ENCODE measurements at places on chromosomes 2 and 18.

- DNase-seq, result no peak
Measured at GRCh38 chr2:178025551-178026185, 46.9 kb downstream of the PDE11A start.

- no peak for DNase-seq
Measured at GRCh38 chr2:238747557-238747956, 100.3 kb upstream of the TWIST2 start.

- no peak for DNase-seq
Measured at GRCh38 chr2:196075196-196075595, 6.6 kb upstream of the DNAH7 start.

DNA sequence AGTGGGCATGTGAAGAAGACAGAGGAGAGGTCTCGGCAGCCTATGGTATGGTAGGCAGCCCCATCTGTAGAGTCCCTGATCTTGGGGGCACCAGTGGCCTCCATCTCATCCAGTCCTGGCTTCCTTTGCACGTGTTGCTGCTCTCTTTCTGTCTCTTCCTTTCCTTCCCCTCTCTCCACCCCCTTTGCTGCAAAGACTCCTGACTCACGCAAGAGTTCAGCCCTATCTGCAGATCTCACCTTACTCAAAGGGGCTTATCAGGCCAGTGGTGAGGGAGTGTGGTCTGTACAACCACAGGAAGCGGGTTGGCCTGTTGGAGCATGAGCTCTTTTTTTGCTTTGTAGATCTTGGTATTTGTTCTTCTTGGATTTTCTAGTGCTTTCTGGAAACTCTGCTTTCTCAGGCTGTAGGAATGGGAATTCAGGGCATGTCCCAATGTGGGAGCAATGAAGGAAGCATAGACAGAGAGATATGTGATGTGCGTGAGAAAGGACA lies 14.6 kb upstream of the NT5DC4 start:
- no peak for DNase-seq

DNA sequence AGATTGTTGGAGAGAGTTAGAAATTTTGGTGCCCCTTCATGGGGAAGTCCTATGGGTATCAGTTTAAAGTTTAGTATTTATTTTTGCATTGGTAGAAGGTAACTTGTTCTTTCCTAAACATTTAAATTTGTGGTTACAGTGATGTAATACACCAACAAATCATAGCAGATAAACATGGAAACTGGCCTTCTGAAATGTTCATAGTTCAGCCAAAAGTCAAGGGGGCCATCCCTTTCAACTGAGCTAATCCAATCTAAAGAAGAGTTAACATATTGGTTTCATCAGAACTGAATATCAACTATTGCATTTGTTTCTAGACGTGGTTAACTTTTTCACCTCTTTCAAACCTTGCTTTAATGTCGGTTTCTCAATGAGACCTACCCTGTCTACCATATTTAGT lies 46.3 kb downstream of the PPP1R1C start:
- DNase-seq, result no peak

DNA sequence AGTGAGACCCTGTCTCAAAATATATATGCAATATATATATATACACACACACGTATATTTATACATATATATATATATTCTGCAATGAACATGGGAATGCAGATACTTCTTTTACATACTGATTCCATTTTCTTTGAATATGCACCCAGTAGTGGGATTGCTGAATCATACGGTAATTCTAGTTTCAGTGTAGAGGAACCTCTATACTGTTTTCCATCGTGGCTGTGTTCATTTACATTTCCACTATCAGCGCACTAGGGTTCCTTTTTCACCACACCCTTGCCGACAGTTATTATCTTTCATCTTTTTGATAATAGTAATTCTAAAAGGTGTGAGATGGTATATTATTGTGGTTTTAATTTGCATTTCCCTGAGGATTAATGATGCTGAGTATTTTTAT lies 52.3 kb upstream of the SLC39A10 start:
- DNase-seq, result no peak

DNA sequence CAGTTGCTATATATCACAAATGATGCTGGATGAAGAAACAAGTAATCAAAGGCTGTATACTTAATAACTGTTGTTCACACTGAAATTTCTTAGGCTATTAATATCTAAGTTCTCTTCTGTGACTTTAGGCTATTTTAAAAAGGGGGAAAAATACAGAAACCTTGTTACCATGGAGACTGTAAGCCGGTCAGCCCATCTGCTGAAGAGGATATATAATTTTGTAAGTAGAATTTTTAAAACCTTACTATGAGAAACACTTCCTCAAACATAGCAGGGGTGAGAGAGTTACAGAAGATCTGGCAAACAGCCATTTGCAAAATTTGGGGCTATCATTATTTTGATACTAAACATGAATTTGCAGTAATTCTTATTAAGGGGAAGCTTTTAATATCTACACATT lies 27.8 kb downstream of the CACNB4 start:
- no peak for DNase-seq

DNA sequence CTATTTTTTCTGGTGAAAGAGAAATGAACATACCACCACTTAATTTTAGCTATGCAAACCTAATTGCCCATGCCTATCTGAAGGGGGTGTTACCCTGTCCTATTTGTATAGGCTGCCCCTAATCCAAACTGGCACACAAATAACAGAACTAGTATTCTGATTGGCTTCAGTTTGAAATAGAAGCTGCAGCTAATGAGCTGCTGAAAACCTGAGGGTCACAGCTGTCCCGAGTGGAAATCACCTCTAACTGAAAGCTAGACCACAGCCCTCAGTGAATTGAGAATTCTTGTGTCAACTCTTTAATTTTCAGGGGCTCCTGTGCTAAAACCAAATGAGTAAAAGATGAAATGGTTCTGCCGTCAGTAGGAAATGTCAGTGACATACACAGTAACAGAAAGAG lies 28.7 kb downstream of the CCDC141 start:
- DNase-seq, result no peak

- DNase-seq, result no peak
Measured at GRCh38 chr2:113178891-113179290, 5.1 kb downstream of the PSD4 start.

DNA sequence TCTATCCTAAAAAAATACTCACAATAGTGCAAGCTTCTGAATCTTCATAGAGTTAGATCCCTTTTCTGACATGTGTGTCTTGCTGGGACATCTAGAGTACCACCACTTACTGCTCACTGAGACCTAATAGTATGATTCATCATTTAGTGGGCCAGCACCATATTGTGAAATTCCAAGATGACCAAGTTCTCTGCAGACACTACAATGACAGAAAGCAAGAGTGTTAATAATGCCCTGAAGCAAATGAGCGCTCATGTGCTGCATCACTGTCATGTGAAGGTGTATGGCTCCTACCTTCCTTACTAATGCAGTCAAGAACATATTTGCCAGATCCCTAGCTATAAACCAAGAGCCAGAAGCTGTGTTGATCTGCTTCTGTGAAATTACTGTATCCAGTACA lies 606.2 kb upstream of the NXPH2 start:
- no peak for DNase-seq

DNA sequence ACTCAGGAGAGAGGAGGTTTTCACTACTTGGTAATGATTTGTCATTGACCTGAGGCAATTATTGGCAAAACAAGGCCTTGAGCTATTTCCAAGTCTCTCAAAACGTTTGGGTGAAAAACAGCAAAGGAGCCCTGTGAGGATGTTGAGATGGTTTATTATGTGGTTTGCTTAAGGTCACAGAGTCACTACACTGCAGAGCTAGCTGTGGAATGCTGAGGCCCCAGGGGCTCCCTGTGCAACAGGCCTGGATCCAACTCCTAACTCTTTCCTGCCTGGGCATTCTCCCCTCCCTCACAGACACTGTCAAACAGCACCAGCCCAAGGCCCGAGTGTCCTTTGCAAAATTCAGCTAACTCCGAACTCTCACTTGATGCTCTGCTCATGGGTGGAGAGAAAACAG lies 754.6 kb upstream of the SOX11 start:
- DNase-seq, result no peak

DNA sequence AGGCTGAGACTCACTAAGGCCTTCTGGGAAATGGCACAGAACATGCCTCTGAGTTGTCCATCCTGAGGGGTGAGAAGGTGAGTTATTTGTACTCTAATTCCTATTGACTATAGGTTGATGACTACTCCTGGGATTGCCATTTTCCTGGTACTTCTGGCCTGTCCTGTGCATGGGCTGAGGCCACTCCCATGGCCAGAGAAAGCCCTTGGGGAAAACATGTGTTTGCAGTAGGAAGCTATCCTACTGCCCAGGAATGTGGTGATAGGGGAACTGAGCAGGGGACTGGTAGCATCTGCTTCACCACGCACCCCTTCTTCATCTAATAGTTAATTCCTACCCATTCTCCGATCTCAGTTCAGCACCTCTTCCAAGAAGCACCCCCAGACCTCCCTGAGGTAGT lies 62.6 kb upstream of the MEX3C start:
- no peak for DNase-seq

- DNase-seq, result no peak
Measured at GRCh38 chr18:48833701-48834412, 116.9 kb downstream of the SMAD7 start.

DNA sequence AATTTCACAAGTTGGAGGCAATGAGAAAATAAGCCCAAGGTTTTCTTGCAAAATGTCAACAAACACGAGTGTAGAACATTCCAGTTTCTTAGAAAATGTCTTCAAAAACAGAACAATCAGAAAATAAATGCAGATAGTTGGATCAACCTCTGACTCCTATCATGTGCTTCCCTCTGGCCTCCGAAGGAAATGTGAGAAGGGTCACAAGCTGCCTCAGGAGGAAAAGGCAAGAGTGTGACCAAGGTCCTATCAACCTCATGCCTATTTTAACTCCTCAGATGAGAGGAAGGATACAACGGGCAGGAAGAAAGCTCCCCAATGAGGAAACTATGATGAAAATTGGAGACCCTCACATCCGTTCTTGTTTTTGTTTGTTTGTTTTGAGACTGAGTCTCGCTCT lies 7.9 kb downstream of the SCYGR5 start:
- no peak for DNase-seq

GRCh38 chr2:237358721-237359517 lies 55.0 kb downstream of the COL6A3 start:
- DNase-seq, result no peak

GRCh38 chr2:26455037-26455669 lies 22.8 kb downstream of the OTOF start:
- DNase-seq, result no peak

- no peak for DNase-seq
Measured at GRCh38 chr2:128832946-128833663, 514.4 kb upstream of the HS6ST1 start.

GRCh38 chr2:8421658-8422449 lies 260.0 kb upstream of the ID2 start:
- no peak for DNase-seq

- DNase-seq, result no peak
Measured at GRCh38 chr2:100067784-100068183, 74.6 kb downstream of the AFF3 start.

- no peak for DNase-seq
Measured at GRCh38 chr2:30424231-30424630, 22.8 kb upstream of the LCLAT1 start.

- no peak for DNase-seq
Measured at GRCh38 chr18:52715421-52715820, 375.4 kb downstream of the DCC start.

DNA sequence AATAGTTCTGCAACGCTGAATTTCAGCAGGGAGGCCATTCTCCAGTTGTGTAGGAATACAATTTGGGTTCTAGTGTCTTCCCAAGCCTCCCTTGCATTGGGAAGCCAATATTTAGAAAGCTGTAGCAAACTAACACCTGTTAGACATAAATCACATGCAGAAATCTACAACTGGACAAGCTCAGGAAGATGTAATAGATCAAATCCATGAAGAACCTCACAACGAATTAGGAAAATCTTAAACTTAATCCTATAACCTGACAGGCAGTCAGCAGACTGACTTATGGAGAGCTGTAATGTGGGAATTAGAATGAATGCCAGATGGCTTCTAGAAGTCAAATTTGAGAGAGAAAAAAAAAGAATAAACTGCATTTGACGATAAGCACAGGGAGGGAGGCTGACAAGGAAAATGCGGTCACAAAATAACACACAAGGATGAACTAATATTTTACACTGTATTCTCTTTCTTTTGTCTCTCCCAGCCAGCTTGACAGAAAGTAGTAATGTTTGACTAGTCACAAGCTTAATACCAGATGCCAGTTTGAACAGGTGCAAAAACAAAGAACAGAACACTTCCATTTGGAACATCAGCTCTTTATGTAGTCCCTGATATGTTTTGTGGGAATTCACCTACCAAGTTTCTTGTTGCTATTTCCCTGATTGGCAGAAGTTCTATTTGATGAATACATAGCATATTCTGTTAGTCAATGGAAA lies 50.8 kb upstream of the FANCL start:
- no peak for DNase-seq

DNA sequence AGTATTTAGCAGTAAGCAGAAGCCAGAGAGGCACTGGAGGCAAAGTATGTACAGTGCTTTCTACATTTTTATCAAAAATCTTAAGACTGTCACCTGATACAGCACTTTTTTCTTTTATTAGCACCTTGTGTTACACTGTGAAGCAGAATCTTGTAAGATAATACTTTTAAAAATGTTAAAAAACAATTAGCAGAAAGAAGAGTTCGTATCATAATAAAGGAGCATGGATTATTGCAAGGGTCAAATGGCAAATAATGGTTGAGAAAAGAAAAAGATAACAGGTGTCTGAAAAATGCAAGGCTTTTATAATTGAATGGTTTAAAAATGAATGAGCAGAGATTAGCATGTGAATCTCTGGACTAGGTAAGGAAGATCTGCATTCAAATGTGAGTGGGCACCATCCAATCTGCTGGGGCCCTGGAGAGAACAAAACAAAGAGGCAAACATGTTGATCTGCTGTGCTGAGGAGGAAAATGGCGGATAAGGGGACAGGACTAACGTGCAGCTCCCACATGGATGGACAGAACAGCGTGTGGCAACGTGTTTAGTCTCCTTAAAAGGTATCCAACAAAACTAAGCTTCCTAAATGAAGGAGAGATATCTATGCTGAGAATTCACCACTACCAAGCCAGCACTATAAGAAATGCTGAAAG lies 9.5 kb downstream of the CEBPZOS start:
- no peak for DNase-seq

DNA sequence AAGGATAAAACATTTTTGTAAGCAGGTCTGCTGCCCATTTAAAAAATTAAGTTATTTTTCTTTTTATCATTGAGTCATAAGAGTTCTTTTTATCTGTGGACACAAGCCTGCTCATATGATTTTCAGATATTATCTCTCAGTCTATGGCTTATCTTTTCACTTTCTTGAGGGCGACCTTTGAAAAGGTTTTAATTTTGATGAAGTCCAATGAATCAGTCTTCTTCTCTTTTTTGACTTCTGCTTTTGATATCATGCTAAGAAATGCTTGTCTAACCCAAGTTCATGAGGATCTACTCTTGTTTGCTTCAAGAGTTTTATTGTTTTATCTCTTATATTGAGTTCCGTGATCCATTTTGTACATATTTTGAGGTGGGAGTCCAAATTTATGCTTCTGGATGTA lies 36.5 kb downstream of the PSMD14 start:
- DNase-seq, result no peak

- DNase-seq, result no peak
Measured at GRCh38 chr2:134370655-134371445, 117.0 kb downstream of the MGAT5 start.

DNA sequence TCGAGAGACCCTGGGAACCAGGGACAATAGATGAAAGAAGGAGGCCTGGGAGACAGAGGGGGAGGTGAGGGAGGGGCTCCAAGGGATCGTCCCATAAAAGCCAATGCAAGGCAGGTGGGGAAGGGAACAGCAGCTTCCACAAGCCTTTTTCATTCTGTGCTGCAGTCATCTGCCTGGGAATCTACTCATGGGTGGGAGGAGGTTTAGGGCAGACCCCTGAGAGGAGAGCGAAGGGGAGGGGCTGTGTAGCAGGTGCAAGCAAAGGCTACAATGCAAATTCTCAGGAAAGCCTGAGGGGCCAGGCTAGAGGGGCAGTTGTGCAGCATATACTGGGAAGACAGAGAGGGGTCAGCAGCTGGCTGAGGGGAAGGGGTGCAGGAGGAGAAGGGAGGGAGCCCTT lies 135.4 kb downstream of the SETBP1 start:
- DNase-seq, result no peak

Measured in activated CD8-positive, alpha-beta memory T cell treated with anti-CD3 and anti-CD28 coated beads for 48 hours (primary cell).